ENCODE measurements at places on chromosomes 4 and X.

DNA sequence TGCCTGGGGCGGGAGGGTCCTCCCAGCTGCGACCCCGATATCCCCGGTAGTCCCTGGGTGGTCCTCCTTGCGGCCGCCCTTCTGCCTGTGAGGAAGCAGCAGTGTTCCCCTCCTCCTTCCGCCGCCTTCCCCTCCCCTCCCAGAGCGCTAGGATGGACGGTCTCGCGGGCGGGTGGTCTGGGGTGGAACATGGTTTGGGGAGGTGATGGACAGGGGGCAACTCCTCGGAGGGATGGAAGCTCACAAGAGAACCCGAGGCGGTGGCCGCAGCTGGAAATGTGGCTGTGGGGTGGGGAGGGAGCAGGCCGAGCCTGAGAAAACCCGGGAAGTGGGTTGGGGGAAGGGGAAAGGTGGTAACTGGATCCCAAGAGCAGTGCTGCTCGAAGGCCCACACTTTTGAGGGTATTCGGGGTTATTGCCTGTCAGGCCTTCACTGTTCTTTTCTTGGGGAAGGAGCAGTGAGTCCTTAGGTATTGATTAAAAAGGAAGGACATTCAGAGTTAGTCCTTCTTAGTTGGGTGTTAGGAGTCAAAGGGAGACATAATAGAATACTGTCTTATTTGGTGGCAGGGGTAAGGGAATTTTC is 581 bp downstream of the UBE2K start:
- peak; percentile 39 for DNase-seq

DNA sequence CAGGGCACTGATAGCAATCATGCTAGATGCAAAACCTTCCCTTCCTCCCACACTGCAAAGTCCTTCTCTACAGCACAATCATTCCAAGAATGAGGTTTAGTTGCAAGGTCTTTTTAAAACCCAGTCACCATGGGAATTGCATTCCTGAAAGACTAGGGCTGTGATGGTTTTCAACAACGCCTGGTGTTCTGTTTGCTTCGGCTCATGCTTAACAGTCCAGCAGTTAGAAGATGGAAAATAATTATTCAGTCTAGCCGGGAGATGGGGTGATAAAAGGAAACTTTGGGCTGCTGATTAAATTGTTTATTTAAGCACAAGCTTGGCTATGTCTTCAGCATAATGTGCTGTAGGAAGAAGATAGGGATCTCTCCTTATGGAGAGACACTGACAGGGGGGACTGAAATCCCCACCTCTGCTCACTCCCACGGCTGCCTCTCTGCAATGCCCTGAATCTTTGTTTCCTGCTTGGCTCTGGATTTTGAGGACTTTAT is 211.4 kb downstream of the MID1IP1 start:
- DNase-seq, result no peak

GRCh38 chrX:40096395-40097091 is 1.2 kb downstream of the BCOR start:
- DNase-seq, result no peak

- DNase-seq, result no peak
Measured at GRCh38 chr4:168174308-168174707, 82.0 kb downstream of the ANXA10 start.

- no peak for DNase-seq
Measured at GRCh38 chrX:149207518-149207917, 297.6 kb downstream of the IDS start.

DNA sequence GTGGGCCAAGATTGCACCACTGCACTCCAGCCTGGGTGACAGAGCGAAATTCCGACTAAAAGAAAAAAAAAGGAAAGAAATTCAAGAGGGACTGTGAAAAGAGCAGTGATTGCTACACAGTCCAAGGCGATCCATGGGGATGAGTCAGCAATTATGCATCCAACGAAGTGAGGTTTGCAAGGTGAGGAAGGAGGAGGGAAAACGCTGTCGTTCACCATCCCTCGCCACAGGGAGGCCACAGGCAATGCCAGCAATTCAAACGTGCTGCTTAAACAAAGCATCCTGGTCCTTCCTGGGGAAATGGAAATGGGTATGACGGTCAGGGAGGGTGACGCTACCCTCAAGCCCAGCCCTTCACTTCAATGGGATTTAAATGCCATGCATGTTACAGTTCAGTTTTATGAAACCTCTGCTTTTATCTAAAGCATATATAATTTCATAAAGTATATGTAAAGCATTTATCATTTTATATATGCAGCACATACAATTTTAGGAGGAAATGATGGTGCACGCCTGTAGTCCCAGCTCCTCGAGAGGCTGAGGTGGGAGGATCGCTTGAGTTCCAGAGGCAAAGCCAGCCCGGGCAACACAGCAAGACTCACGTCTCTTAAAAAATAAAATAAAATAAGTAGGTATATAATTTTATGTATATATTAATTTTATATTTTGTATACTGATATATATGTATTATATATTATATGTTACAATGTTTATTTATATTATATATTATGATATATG is 108.7 kb downstream of the DHRSX start:
- DNase-seq, result no peak

- DNase-seq, result no peak
Measured at GRCh38 chr4:24470666-24471485, 113.5 kb downstream of the DHX15 start.

DNA sequence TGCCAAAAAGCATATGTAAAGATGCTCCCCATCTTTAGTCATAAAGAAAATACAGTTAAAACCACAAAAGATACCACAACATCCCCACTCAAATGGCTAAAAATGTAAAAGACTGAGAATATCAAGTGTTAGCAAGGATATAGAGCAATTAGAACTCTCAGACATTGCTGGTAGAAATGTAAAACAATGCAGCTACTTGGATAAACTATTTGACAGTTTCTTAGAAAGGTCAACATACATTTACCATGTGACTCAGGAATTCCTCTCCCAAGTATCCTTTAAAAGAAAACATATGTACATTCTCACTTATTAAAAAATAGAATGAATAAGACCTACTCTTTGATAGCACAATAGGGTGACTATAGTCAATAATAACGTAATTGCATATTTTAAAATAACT is 173.7 kb downstream of the HNRNPD start:
- DNase-seq, result no peak
